ENCODE measurements at places on chromosomes 2 and 18.

DNA sequence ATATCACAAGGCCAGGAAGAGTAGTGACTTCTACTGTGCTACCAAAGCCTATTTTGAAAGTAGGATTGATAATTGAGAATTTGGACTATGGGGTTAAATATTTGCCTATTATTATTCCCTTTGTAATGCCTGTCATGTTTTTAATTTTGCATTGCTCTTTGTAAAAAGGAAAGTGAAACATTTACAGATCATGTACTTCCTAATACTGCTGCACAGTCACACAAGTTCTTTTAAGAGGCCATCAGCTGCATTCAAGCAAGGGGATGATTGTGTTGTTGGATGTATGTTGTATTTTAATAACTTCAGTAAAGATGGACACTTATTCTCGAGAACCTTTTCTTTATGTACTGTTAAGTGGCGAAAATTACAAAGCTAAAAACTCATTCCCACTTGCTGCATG lies 70.1 kb downstream of the PLEKHA3 start:
- DNase-seq = no peak

DNA sequence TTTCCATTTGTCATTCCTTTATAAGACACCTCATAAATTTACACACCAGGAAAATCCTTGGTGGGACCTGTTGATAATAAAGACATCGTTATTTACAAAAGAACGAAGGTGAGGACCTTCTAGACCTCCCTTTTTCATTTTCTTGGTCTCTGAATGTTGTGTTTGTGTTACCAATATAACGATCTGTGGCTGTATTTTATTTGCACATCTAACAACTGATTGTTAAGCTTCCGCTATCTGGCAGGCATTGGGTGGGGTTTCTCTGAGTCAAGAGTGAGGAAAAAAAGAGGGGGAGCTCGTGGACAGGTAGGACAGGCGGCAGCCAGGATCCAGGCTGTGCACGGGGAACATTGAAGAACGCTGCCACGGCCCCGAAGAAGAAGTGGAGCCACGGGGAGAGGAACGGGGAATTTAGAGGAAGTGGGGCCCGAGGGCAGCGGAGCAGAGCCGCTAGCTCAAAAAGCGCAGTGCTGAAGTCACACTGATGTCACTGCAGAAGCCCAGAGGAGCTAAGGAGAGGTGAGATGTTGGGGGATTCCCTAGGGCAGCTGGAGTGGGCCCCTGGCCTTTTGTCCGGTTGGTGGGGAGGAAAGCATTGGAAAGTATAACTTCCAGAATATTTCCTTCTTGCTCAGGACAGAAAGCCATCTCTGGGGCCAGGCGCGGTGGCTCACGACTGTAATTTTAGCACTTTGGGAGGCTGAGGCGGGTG lies 20.9 kb upstream of the DNMT3A start:
- no peak for DNase-seq

- DNase-seq = no peak
These were observed 16.3 kb downstream of the SNED1 start for GRCh38 chr2:241014764-241015163.

GRCh38 chr18:48385596-48385995 lies 23.6 kb downstream of the ZBTB7C start:
- DNase-seq = no peak

- no peak for DNase-seq
These were observed 894 bp upstream of the GCC2 start for GRCh38 chr2:108447947-108448677.

DNA sequence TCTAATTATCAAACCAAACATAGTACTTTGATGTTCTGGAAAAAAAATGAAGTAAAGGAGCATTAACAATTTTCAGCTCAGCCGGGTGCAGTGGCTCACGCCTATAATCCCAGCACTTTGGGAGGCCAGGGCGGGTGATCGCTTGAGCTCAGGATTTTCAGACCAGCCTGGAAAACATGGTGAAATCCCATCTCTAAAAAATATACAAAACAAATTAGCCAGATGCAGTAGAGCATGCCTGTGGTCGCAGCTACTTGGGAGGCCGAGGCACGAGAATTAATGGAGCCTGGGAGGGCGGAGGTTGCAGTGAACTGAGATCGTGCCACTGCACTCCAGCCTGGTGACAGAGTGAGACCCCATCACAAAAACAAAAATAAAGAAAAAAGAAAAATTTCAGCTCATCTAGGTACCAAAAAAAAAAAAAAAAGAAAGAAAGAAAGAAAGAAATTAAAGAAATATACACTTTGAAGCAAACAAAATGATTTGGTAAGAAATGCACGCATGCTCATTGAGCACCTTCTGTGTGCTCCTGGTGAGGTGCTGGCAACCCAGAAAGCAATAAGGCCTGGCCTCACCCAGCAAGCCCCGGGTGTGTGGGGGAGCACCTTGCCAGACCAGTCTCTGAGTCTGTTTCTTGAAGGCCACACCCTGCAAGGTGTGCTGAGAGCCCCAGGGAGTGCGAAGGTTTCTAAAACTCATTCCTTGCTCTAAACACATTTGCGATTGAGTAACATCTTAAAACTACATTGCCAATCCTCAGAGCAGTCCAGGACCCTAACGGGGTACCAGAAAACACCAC lies 133.5 kb downstream of the TFCP2L1 start:
- peak; percentile 95 for DNase-seq

GRCh38 chr2:28411166-28411755 lies 18.6 kb downstream of the FOSL2 start:
- no peak for DNase-seq

- no peak for DNase-seq
These were observed 27.5 kb downstream of the COPS8 start for GRCh38 chr2:237113026-237113795.

GRCh38 chr2:195677884-195678283 lies 20.9 kb downstream of the SLC39A10 start:
- DNase-seq = no peak

DNA sequence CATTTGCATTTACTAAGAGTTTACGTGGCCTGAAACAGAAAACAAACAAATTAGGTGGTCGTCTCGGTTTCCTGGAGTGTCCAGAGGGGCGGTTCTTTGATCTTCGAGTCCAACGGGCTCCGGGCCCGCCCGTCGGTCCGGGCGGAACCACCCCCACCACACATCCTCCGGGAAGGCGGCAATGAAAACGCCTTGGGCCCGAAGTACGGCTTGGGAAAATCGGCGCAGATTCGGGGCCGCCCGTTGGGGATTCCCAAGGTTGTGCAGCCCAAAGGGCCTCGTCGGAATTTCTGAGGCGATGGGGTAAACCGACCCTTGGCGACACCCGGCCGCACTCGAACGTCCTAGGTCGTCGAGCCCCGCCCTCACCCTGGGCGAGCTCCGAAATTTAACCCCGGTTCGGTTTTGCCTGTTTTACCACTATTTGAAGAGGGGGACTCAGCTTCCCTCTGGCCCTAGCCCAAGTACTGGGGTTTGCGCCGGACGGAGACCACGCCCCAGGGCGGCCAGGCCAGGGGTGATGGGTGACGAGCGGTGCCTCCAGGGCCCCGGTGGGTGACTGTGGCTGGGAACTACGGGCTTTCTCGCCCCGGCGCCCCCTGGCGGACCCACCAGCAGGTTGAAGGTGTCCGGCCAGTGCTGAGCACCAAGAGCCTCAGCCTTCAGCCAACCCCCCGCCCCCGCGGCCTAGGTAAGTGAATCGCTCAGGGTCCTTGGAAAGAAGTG lies 1.9 kb upstream of the CFAP53 start:
- DNase-seq = no peak

DNA sequence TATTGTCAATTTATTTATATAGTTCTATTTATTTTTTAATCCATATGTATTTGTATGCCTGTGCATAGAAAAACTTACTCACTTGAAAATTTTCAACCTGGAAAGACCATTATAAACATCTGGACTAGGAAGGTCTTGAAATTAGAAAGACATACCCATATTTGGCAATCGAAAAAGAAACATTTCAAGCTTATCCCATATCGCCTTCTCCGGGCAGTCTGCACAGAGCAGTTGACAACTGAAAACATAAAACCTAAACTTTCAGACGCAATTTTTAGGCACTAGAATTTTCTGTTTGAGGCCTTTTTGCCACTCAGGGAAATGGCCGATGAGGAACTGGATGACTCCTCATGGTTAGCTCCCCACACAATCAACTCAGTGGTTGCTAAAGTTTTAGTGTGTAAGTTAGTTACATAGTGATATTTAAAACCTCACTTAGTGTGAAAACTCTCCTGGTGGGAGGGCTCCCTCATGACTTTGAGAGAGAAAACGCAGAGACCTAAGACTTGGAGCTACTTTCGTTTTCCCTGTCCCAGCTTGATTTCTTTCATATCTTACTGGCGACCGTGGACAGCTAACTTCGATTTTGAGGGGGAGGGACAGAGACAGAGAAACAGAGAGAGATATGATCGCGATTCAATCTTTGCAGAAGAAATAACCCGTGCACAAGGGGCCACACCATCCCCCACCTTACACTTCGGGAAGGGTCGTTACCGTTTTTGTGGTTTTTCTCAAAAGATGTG lies 3.2 kb upstream of the HOXD12 start:
- no peak for DNase-seq

GRCh38 chr2:126942427-126943203 lies 43.9 kb downstream of the TEX51 start:
- no peak for DNase-seq

DNA sequence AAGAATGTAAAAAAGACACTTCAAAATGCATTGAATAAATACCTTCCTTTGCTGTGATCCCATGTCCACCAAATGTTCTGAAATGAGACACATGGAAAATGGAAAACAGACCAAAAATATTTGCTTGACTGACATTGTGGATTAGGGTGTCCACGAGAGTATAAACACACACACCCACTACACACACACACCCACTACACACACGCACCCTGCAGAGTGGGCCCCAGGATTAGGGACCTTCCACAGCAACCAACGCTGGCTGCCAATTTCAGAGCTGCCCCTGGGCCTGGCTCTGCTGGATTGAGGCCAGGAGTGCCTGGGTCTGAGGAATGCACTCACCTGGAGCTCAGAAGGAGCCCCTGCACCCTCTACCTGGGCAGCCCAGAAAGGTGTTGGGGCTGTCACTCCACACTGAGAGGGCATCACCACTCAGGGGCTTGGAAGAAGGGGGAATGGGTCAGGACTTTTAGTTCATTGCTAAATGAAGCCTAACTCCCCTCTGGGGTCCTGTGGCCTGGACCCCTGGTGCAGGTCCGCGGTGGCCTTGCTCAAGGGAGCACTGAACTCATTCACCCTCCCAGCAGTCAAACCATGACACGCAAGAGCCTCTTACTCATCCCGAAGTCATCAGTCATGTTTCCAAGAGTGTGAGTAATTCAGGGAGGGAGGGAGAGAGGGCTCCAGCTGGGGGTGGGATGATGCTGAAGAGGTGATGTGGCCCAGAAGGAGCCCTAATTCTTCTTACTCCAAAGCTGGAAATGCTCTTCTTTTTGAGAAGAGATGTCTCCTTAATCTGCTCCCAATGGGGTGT lies 50.2 kb upstream of the PLB1 start:
- no peak for DNase-seq

GRCh38 chr2:21820271-21820670 lies 696.5 kb downstream of the TDRD15 start:
- DNase-seq = no peak

GRCh38 chr2:52386433-52387030 lies 1354.6 kb upstream of the NRXN1 start:
- no peak for DNase-seq

DNA sequence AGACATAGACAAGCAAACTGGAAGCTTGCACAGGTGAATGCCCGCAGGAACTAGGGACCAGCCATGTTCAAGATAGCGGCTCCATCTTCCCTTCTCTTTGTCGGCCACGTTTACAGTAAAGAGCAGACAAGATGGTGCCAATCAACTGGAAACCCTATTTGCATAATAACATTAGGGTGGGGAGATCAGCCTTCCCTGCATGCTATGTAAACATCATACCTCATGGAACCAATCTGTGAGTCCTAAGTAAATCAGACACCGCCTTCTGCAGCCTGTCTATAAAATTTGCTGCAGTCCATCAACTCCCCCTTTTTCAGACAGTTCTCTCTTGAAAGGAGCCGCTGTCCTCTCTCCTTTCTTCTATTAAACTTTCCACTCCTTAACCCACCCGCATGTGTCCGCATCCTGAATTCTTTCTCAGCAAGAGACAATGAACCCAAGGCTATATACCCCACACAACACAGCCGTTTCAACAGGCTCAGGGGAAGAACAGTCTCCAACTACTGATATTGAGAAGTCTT lies 384.4 kb downstream of the EIPR1 start:
- no peak for DNase-seq

DNA sequence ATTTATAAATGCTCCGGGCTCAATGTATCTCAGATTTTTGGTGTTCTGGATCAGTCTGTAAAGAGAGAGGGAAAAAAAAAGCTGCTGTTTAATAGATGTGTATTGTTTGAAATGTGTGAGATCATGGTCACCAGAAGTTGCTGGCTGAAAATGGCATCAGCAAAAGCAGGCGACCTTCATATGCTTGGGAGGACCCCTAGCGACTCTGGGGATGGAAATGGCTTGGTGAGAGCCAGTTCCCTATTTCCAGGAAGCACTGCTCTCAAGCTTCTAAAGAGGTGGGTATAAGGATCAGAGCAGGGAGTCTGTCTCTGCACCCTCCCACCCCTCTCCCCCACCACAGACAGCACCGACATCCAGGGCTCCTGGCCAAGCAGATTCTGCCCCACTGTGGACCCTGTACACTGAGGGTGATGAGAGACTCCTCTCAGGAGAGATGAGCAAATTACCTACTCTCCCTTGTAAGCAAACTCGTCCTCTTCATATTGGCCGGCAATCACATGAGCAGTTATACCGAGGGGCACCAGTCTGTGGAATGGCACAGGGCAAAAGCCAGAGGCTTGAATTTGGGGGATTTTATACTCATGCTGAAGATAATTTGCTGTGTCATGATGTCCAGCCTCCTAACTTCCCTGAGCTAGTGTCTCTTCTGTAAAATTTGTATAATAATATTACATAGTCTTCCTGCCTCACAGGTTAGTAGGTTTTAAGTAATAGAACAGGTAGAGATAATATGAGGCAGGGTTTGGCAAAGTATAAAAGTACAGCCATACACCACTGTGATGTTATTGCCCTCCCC lies 29.6 kb downstream of the LHCGR start:
- no peak for DNase-seq

DNA sequence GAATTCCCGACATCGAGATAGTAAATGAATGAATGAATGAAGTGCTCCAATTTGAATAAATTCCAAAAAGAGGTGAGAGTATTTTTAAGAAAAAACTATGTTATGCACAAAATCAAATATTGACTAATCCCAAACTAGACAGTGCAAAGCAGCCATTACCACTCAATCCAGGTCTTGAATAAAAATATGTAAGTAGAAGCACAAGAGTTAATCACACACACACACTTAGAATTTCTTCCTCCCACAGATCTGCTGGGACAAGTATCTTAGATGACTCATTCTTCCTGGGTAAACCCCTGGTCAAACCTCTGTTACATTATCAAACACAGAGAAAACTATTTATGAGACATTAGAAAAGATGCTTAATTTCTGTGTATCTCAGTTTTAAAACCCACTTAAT lies 102.0 kb downstream of the PLA2R1 start:
- no peak for DNase-seq

DNA sequence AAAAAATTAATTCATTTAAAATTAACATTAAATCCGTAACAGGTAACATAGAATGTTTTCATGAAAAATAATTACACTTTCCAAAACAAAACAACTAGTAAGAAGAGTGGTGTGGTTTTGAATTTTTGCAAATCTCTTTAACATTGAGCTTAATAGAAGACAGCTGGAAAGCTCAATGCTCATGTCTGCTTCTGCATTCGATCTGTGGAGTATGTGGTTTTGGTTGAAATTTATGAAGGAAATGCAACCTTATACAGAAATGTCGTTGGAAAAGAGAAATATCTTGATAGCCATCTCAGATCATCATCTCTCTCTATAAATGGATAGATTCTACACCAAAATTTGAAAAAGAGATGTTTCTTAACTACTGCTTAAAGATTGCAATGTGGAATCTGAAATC lies 17.3 kb upstream of the FHL2 start:
- DNase-seq = no peak

GRCh38 chr2:161414042-161415033 lies 1.8 kb upstream of the TBR1 start:
- no peak for DNase-seq

All from vagina (tissue), 2 donors.